Fibroblast of skin of abdomen (primary cell): ENCODE measurements at places on chromosomes 2 and 18.

GRCh38 chr2:161384864-161385263 is 31.2 kb upstream of the TBR1 start:
- no peak for DNase-seq

DNA sequence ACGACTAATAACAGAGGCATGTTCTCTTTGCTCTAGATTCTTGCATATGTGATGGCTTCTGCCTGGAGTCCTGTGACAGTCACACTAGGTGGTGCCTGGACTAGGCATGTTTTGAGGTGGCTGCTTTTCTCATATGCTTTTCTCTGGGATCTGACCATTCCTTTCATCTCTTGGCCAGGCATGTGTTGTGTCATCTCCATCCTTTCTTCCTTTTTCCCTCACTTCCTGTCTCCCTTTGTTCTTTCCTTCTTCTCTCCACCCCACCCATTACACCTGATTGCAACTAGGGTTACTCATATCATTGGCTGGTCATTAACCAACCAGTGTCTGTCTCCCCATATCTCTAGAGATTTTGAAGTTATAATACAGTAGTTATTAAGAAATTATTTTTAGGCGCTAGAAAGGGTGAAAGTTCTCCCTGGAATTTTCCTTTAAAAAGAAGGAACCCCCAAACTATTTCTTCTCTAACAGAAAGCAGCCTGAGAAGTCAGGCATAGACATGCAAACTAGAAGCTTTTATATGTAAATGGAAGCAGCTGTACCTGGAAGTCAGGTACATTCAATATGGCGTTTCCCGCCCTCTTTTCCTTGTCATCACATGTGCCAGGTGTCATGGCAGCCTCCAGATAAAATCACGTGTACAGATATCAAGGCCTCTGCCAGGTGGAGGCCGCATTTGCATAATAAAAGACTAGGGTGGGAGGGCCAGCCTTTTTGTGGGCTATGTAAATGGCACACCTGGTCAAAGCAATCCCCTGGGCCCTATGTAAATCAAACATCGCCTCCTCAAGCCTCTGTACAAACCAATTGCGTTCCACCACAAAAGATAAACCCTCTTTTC is 220.4 kb upstream of the MEX3C start:
- DNase-seq = no peak

DNA sequence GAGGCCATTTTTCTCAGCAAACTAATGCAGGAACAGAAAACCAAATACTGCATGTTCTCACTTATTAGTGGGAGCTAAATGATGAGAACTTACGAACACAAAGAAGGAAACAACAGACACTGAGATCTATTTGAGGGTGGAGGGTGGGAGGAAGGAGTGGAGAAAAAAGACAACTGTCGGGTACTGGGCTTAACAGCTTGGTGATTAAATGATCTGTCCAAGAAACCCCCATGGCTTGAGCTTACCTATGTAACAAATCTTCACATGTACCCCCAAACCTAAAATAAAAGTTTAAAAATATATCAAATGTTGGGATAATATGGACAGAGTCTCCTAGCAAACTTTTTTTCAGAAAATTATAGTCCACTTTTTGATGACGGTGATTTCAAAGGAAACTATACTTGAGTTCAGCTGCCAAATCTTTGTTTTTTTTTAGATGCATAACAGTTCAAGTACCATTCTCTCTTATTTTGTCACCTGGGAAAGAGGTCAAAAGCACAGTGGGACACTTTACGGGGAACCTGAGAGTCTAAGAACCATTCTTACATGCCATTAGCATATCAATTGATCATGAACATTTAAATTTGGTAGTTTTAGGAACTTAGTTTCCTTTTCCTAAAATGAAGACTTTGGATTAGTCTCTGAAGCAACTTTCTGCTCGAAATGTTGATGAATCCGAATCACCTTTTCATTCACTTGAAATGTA is 835.0 kb downstream of the NRXN1 start:
- no peak for DNase-seq

DNA sequence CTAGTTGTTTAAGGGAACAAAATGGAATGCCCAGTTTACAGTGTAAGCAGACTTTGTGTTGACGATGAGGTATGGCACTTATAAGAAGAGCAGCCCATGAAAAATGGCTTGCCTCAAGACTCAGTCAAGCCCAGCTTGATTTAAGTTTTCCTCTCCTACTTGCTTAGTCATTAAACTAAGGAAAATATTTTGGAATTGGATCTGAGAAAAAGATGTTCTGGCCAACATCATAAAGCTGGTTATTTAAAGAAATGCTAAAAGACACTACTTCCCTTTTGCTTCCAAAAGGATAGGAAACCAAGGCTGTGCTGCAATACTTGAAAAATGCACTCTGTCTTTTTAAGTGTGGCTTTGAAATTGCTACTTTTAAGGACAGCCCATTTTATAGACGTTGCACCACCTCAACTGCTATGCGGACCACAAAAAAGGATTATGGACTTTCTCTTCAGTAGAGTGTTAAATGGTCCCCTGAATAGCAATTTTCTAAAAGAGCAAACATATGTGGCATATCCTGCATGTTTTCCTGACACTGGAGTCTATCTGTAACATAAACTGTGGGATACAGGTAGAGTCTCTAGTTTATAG is 32.1 kb downstream of the CCDC141 start:
- DNase-seq = no peak

DNA sequence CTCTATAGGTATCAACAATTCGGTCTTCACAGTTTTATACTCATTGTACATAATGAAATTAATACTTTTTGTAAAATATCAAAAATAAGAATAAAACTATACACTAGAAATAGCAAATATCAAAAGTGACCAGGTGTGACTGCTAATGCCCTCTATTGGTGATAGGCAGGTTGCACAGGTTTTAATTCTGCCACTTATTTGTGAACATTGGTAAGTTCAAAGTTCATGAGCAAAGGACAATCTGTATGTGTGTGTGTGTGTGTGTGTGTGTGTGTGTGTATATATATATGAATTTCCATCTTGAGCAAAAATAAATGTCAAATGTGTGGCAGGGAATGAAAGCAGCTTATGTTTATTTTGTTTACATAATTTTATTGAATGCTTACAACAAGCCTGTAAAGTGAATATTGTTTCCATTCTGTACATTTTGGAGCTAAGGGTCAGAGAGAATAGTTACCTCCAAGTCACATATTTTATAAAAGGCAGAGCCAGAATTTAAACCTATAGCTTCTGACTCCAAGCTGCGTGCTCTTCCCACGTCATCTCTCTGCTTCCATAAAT is 537.4 kb downstream of the CPS1 start:
- DNase-seq = no peak

DNA sequence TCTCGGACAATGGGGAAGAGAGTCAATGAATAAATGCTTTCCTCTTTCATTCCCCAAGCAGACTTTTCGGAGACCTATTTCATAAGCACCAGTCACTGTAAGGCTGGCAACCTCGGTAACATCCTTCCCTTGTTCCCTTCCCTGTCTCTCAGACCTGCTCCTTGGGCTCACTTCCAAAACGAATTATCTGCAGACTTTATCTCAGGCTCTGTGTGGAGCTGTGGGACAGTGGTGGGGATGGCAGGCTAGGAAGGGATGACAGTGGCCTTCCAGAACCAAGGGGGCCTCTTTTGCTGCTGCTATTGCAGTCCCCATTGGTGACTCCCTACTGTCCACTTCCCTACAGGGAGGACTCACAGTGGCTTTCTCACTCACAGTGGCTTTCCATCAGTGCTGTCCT is 185.6 kb upstream of the MEX3C start:
- DNase-seq = no peak

DNA sequence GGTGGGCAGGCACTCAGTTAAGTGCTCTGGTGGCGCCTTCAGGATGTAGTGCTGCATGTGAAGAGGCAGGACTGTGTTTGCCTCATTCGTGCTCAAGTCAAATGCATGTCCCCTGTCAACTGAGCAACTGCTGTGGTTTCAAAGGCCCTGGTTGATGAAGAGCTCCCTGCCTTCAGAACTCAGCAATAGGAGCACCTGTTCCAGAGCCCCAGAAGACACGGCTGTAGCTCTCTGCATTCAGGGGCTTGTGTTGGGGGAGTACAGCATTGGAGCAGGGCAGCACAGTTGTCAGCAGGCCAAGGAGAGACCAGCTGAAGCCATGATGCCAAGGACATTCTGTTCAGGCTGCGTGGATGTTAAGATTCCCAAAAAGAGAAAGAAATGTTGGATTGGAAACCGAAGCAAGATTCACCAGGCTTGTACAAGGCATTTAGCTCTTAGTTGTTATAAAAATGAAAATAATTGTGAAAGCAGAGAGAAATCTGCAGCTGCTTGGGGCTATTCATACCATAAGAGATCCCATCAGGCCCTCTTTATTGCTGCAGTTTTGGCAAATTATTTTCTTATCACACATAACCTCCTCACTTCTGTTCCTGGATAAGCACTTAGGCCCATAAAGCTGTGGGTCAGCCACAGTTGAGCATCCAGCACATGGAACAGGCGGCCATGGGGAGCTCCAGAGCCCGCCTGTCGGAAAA is 252.4 kb upstream of the ZNF521 start:
- DNase-seq = no peak

DNA sequence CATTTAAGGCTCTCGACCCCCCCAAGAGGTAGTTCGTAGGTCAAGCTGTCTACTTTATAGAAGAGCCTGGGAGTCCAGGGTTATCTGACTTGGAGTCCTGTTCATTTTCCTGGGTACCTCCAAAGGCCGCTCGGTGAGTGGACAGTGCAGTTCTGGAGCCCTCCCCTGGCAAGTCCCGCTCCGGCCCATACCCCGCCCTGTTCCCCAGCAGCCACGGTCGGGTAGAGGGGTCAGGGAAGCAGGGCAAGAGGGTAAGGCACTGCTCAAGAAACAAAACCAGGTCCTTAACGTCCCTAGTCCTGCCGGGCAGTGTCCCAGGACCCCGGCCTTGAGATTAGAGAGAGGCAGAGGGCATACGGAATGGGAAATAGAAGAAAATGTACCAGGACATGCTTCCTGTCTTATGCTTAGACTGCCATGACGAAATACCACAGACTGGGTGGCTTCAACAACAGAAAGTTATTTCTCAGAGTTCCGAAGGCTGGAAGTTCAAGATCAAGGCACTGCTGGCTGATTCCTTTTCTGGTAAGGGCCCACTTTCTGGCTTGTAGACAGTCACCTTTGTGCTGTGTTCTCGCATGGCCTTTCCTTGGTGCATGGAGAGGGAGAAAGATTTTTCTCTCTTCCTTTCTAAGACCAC is 5.4 kb upstream of the HPCAL1 start:
- DNase-seq = no peak

GRCh38 chr18:54239091-54239490 is 14.6 kb upstream of the MBD2 start:
- no peak for DNase-seq

GRCh38 chr18:59484131-59484530 is 125.1 kb upstream of the LMAN1 start:
- DNase-seq = peak; percentile 21

GRCh38 chr2:223010641-223011040 is 41.3 kb upstream of the KCNE4 start:
- peak; percentile 93 for DNase-seq

DNA sequence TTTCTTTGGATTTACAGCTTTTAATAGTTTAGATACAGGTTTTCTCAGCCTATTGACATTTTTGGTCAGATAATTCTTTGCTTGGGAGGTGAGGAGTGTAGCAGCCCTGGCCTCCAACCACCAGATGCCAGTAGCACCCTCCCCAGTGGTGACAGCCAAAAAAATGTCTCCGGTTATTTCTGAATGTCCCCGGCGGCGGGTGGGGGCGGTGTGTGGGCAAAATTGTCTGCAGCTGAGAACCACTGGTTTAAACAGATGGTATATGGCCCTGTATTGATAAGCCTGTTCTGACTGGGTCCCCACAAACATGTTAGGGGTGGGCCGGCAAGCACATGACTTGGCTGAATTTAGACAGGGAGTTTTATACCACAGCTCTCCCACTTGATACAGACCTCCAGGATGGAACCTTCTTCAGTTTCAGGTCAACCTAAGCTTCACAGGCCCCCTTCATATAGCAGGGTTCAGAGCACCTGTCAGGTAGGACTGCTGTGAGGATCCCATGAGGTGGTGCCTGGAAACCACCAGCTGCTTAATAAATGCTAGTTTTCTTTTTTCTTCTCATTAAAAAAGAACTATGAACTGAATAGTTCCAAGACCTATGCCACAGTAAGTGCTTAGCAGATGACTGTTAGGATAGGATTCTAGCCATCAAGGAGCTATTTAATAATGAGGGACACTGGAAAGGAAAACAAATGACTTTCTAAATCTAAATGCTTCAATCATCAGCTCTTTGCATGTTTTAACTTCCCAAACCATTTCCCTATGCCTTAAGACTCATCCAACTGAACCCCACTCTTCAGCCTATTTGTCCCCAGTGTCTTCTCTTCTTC is 18.1 kb downstream of the LPIN2 start:
- no peak for DNase-seq

- no peak for DNase-seq
Measured at GRCh38 chr2:10987861-10988260, 76.1 kb downstream of the KCNF1 start.

GRCh38 chr2:70574618-70575017 is 21.0 kb upstream of the TGFA start:
- DNase-seq = no peak

- DNase-seq = no peak
Measured at GRCh38 chr2:182166406-182166805, 180.8 kb downstream of the PPP1R1C start.

DNA sequence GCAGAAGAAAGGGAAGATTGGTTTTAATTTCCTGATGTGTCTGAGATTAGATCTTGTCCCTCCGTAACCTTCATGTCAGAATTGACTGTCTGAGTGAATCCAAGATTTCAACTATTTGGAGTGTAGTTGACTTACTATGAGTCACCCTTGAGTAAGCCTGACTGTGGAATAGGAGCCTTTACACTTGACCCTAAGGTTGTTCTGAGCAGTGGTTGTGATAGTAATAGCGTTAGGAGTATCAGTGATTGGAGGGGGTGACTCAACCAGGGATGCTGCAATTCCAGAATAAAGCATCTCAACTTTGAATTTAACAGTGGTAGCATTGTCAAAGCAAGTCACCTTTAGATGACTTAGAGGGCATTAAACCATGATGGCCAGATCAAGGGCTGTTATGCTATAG is 979.5 kb upstream of the FAM98A start:
- no peak for DNase-seq

DNA sequence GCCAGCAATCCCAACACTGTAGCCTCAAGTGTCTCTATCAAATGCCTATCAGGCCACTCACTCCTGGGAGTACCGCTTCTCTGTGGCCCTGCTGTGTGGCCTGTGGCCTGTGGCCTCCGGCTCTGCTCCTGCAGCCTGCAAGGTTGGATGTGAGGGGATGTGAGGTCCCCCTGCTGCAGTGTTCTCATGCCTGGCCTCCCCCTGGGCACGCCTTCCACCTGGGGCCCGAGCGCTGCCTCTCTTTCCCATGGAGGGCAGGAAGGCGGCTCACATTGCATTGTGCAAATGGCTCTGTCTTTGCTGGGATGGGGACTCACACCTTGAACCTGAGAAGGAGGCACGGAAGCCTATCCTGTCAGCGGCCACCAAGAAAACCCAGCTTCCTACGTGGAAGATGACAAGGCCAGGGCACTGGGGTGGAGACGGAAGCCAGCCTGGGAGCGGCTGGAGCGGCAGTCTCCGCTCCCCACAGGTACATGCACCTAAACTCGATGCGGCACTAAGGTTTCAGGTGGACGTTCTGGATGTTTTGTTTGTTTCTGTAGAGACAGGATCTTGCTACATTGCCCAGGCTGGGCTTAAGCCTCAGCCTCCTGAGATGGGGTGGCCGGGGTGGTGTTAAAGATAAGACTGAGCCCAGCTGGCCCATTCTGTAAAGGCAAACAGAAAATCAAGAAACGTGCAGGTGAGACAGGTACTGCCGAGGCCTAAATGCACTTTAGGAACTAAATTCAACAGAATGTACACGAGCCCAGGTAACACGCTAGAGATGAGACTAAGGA is 140.1 kb downstream of the HDAC4 start:
- no peak for DNase-seq
